ENCODE measurements at places on chromosomes 1 and 21.

DNA sequence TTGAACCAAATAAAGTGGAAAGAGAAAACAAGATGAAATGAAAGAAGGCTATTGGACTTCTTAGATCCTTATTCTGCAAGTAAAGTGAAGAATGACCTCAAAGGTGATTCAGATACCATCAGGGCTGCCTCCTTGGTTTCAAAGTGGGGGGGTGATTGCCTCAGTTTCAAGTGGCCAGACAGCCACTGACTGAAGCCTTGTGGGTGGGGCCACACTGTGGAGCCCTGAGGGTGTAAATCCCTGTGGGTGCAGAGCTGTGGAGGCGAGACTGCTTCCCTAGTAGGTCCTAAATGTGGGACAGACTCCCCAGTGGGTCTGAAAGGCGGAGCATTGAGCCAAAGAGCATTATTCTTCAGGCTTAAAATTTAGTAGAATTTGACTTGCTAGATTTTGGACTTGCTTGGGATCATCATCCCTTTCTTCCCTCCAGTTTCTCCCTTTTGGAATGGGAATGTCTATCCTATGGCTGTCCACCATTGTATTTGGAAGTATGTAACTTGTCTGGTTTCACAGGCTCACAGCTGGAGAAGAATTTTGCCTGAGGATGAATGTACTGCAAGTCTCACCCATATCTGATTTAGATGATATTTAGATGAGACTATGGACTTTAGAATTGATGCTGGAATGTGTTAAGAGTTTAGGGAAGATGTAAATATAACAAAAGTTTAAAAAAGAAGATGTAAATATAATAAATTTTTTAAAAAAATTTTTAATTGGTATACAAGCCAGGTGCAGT lies 71.6 kb upstream of the SOX13 start:
- no peak for DNase-seq

GRCh38 chr1:184362876-184363275 lies 24.0 kb upstream of the C1orf21 start:
- DNase-seq, result no peak

DNA sequence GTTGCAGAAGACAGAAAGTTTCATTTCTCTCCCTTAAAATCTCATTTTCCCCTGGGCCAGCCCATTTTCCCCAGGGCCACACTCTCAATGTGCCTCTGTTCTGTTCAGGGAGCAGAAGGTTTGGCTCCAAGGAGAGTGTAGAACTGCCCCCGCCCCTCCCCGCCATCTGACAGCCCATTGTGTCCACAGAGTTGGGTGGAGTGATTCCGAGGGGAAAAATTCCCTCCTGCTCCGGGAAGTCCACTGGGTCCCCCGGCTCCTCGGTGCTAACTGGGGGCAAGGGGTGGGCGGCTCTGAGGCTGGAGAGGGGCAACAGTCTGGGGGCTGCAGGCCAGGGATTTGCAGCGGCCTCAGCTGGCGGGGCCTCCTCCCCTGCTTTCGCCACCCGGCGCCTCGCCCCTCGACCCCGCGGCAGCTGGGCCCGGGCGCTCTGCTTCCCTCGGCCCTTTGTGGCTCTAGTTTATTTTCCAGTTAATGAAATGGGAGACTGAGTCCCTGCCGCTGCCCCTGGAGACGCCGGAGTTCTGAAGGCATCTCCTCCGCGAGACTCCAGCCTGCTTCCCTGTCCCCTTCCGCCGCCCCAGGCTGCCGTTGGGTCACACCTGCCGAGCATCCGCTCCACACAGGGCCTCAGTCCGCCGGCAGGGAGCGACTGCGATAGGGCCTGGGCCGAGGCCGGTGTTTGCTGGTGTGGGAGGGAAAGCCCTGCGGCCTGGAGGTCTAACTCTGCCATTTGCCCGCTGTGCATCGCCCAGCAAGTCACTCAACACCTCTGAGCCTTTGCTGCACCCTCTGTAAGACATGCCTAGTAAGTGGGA lies 14.7 kb upstream of the KIRREL1 start:
- DNase-seq, result no peak

- DNase-seq, result no peak
These were observed 145.1 kb downstream of the SIPA1L2 start for GRCh38 chr1:232484856-232485255.

DNA sequence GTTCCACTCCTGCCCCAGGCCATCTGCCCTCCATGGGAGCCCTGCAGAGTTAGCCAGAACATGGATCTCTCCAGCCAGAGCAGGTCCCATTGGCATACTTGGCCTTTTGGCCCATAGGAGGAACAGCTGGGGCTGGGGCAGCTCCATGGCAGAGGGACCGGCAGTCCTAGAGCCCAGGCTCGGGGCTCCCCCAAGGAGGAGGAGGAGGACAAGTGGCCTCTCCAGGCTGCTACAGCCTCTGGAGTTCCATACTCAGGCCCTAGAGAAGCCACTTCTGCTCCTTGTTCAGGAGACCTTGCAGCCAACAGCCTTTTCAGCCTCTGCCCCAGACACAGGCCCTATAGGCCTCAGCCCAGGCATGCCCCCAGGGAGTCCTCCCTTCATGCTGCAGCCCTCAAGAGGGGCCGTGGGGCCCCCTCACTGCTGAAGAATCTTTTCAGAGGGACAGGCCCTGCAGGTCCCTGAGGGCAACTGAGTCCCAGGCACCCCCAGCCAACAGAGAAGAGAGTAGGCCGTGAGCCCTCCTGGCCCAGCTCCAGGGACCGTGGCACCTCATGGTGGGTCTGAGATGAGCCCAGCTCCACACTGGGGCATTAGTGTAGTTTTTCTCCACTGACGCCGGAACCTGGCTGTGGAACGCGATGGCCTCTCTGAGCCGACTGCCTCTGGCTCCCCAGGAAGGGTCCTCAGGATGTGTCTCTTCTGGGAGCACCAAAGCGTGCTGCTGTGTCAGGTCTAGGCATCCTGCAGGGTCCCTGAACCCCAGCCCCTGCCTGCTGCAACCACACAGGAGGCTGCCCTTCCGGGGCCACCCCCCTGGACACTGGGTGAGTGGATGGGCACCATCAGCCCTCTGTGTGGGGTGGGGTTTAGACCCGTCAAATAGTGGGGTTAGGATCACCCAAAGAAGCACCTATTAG lies 297.6 kb upstream of the VAMP3 start:
- DNase-seq, result no peak

GRCh38 chr21:15009837-15010363 lies 54.9 kb downstream of the NRIP1 start:
- no peak for DNase-seq

DNA sequence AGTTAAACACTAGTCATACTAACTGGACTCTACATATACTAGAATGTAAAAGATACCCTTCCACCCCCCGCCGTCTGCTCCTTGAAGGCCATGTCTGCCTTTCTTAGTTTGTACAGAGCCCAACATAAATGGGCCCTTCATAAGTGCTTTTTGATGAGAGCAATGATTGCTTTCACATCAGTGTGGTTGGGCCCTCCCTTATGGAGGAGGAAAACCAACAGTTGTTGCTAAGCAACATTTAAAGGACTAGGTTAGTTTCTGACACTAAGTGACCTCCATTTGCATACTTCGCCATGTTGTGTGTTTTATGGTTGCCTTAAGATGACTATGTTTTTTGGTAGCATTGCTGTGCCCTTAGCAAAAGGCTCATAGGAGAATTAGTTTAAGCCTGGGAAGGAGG lies 182.0 kb upstream of the SGIP1 start:
- no peak for DNase-seq

DNA sequence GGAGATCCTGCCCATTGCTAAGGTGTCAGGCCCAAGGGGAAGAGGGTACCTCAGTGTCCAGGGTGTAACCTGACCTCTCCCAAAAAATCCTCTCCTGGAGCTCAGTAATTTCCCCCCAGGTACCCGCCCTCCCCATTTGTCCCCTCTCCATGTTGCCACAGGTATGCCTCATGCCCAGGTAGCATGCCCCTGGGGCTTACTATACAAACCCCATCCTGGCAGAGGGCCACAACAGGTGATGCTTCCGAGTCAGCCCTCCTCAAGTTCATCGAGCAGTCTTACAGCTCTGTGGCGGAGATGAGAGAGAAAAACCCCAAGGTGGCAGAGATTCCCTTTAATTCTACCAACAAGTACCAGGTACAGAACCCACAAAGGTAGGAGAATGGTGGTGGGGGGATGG lies 15.7 kb downstream of the ATP1A4 start:
- DNase-seq, result no peak

GRCh38 chr1:229640455-229640854 lies 14.4 kb downstream of the URB2 start:
- no peak for DNase-seq

DNA sequence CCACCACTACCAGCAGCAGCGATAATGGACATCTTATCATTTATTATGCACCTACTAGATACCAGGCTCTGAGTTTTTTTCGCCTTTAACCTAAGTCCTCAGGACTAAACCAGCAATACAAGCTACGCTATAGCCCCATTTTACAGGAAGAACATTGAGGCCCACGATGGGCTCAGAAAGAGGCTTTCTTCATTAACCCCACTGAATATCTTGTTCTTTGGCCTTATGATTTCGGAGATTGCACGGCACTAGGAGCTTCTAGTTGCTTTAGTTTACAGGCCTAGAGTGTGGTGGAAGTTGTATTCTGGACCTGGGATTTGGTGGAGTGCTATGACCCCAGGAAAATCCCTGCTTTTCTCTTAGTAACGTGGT lies 1.5 kb downstream of the SESN2 start:
- DNase-seq, result no peak

DNA sequence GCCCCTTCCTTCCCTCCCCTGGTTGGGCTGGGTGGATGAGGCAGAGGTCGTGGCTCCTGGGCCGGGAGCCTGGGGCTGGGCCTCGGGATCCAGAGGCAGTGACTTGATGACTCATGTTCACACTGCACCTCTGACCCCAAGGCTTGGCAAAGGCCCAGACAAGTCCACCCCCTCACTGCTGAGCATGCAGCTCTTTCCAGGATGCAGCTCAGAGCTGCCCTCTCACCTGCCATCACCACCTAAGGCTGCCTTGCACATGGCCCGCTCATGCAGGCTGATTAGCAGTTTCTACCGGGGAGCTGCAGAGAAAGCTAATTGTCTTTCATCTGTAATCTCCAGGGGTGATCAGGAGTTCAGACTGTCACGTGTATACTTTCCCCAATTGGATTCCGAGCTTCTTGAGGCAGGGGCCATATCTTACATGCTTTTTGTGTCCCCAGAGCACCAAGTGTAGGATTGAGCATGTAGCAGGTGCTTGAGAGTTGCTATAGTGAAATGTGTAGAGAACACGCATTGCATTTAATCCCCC lies 62.1 kb downstream of the LRRN2 start:
- DNase-seq, result no peak

DNA sequence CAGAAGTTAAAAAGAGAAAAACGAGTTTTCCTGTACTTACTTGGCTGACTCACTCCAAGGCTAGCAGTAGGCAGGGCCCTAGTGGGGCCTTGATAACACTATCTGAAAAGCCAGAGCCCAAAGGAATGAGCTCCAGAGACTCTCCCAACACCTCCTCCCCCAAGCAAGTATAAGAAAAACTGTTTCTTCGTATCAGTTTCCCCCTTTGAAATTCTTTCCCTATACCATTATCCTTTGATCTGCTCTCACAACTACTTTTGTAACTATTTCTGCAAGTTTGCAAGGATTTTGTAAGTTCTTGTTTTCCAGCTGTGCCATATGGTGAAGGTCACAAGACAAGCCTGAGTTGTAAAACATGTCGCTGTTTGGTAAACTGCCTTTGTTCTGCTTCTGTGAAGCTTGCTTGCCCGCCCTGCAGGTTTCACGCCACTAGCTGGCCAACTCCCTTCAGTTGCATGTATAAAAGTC lies 36.5 kb upstream of the KCNJ15 start:
- DNase-seq, result no peak

- no peak for DNase-seq
These were observed 9.1 kb downstream of the MRAP start for GRCh38 chr21:32307706-32308105.

DNA sequence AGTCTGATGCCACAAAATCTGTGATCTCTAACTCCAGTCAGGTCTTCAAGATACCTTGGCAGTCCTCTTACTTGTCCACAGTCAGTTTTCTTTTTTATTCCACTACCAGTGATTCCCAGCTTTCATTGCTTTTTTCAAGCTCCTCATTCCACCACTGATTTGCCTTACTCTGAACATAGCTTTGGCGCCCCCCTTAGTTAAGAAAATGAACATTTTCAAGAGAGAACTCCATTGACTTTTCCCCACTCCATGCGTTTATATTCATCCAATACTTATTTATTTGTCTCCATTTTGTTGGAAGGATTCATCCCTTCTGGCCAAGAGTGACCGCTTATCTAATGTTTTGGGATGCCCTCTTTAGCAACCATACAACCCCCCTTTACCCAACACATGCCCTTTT lies 33.9 kb upstream of the IPO9 start:
- DNase-seq, result no peak

DNA sequence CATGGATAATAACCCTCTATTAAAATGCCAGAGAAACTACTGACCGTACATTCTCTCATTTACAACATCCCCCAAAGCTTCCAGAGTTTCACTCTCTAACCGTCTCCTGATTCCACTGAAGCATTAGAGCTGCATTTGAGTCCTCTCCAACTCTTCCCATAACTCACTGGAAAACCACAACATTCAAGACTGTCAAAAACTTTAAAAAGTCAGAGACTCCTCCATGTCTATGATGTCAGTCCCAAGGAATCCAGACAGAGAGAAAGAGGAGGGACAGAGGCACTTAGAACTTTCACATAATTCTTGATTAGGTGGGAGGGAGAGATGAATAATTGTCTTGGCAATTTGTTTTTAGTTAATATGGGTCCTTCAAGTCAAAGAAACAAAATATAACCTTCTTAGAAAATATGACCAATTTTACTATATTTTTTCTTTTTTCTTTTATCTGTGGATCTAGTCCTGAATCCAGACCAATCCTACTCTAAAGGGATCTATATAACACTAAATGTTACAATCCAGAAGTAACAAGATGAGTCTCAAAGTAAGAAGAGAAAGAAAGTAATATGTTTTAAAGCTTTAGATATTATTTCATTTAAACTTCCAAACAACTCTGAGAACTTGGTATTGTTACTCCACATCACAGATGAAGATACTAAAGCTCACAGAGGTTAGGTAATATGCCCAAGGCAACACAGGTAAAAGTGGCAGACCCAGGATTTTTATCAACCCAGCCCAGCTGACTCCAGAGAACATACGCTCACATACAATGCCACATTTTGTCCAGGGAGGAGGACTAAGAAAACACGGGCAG lies 23.8 kb downstream of the OTUD7B start:
- no peak for DNase-seq

DNA sequence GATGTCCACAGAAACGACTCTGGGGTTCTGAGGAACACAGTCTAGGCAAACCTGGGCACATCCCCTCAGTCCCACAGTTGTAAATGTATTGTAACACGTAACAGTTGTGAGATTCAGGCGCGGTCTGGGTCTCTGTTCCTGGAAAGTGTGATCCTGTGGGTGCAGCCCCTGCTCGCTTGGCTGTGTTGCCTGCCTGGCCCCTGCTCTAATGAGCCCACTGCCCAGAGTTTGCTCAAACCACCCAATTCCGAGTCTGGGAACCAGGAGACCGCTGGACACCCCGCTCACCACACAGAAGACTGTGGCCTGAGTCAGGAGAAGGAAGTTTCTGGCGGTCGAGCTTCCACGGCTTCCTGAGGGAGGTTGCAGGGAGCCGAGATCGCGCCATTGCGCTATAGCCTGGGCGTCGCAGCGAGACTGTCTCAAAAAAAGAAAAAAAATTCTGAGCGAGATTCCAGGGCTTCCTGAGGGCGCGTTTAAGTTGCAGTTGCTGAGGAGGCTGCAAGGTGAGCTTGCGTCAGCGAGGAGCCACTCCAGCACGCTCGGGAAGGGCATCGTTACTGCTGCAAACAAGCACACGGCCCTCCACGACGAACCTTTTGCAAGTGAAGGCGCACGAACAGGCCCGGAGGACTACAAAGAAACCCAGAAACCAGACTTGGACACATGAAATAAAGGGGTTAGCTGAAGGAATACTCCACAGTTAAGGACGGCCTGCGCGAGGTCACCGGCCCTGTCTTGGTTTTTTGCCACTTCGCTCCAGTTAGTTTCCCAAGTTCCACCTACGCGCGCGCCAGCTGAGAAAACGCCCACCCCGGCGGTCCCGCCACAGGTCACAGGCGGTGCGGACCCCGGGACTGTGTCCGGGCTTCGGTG lies 1.1 kb downstream of the C21orf58 start:
- no peak for DNase-seq

Measured in activated T-helper 1 cell treated with Interleukin-2 at 50 U/mL for 16 hours (primary cell).